Activated CD8-positive, alpha-beta T cell treated with anti-CD3 and anti-CD28 coated beads for 36 hours (primary cell): ENCODE measurements at places on chromosomes 2 and 18. TPM values are rescaled to one million over a fixed set of nuclear protein-coding genes. Genes with fewer than 3 reads are reported as not detected.

- no peak for DNase-seq
Measured at GRCh38 chr18:8235894-8236293, 373.3 kb upstream of the RAB12 start.

DNA sequence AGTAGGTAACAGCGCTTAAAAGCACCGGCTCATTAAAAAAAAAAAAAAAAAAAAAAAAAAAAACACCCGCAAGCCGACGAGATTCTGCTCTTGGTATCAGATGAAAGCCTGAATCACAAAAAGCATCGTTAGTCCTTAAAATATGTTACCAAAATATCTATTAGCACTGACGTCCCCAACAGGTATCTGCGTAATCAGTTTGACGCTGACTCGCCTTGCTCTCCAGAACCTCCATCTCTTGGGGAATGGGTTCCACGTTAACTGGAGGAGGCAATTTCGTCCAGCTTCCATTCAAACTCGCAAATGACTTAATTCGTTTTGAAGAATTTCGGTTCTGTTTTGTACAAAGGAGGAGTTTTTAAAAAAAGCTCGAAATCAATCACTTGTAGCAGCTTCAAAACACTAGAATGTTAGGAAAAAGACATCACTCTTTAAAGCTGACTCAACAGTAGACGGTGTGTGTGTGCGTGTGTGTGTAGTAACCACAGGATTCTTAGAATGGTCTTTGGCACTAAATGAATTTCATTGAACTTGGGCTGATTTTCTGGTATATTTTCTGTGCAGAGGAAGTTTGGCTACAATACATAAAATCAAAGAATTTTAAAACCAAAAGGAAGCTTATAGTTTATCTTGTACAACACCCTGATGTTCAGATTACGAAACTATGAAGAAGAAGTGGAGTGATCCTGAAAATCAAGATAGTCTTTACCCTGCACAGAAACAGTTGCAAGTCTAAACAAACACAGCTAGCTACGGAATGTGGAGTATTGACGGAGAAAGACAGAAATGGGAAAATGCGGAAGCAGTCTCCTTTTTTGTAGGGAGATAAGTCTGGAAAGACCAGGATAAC is 1.1 kb upstream of the PGAP1 start:
- DNase-seq, result peak; percentile 91

DNA sequence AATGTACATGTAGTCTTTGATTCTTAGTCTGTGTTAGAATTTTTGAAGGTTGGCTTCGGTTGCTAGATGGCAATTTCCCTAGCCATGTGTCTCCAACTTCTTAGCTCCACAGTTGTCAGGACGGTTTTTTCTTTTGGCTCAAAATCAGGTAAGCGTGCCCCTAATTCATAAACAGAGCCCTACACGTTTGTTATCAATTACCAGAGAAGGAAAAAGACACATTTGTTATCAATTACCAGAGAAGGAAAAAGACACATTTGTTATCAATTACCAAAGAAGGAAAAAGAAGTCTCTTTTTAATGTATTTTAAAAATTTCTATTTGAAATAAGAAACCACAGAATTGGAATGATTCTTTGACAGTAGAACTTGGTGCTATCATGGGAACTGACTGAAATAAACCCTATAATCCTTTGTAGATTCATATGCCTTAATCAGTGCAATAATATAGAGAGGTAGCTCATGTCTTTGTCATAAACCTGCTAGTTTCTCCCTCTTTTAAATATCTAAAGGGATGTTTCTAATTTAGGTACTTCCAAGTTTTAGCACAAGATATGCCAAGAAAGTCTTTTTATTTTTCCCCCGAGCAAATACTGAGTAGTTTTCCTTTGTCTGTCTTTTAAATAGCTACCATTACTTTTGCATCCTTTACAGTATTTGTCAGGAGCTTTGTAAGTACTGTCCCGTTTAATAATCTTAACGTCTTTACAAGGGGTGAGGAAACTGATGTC is 35.9 kb downstream of the CAMKMT start:
- no peak for DNase-seq

DNA sequence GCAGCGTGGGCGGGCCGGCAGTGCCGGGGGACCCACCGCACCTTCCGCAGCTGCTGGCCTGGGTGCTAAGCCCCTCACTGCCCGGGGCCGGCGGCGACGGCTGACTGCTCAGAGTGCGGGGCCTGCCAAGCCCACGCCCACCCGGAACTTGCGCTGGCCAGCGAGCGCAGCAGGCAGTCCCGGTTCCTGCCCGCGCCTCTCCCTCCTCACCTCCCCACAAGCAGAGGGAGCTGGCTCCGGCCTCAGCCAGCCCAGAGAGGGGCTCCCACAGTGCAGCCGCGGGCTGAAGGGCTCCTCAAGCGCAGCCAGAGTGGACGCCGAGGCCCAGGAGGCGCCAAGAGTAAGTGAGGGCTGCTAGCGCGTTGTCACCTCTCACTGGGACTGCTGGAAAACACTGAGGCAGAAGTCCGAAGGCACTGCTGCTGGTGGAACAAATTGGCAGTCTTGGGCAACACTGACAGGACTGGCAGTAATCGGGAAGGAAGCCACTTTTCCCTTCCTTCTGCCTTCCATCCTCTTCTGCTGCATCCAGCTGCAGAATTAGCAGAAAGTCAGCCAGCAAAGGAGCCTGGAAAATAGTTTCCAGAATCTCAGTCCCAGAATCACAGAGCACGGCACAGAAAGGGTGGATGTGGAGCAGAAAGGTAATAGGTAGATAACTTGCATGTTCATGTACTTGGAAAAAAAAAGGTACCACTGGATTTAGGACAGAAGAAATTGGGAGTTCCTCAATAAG is 179.4 kb upstream of the FN1 start:
- no peak for DNase-seq

DNA sequence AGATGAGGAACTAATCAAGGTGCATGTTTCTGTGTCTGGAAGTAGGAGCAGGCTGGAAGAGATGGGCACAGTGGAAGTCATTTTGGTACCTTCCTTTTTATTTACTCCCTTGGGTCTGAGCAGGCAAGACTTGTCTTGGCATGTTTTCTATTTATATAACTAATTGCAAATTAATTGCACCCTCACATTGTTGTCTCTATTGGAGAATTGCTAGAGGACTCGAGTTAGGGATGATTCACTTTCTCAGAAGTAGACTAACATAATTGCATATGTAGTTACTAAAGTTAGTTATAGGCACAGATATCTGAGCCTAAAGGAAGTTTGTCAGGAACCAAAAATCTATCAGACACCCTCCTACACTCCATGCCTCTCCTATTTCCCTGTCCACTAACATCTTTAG is 92.8 kb upstream of the NRP2 start:
- no peak for DNase-seq

DNA sequence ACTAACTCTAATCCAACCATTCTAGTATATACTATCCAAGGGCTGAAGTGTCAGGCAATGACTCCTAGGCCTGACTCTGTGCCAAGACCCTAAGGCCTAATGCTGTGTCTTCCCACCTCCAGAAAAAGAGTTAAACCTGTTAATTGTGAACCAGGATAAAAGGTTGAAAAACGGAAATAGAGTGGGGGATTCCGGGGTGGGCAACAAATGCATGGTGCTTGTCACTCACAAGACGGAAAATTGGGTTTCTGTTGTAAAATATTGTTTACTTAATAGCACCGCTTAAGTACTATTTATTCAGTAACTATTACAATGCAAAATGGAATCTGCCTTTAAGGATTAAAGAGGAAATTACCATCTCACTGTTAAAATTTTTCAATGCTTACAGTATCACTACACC is 3.2 kb downstream of the STK17B start:
- DNase-seq, result no peak

LDLRAD4 gene
- 38.5 TPM for total RNA-seq

MSH6 gene
- 151 TPM for total RNA-seq

- DNase-seq, result no peak
Measured at GRCh38 chr2:137607722-137608318, 356.5 kb upstream of the HNMT start.

SPATA3 gene
- total RNA-seq, result 0.59 TPM

- DNase-seq, result no peak
Measured at GRCh38 chr2:239886781-239887180, 138.4 kb downstream of the NDUFA10 start.

KRTCAP3 gene
- total RNA-seq, result 4.2 TPM

- DNase-seq, result no peak
Measured at GRCh38 chr18:58359218-58359617, 269.7 kb downstream of the ALPK2 start.

DNA sequence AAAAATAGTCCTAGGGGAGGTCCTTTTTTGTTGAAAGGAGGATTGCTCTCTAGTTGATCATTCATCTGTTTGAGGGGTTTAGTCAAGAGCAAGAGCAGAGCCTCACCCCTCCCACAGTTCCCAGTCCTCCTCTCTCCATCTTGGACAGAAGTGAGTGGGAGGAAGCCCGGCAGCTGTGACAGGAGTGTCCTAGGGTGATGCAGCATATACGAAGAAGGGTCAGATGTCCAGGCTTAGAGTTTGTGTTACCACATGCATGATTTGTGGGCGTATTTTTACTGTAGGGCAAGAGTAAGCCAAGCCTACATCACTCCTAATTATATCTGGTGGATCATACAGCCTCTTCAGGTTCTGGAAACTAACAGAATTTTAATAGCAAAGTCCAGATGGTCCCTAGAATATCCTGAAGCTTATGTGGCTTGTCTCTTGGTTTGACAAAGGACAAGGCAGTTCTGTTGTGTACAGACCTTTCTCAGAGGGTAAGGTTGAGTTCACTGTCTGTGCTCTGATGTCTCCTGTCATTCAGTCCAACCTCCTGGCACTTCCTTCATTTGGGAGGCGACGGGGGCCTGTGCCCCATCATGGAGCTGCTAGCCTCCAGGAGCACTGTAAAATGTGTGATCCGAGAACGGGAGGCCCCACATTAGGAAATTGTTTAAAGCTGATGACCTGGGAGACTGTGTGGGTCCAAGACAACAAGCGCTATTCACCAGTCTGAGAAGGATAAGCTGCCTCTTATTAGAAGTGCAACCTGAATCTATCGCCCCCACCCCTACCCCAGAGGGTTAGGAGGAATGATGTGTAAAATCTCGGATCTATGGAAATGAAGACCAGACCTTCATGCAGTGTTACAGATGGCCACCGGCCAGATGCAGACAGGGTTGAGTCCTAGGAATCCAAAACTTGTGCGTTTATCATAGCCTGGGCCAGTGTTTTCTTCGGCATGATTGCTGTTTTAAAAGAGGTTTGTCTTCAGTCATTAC is 6.9 kb downstream of the CEP68 start:
- no peak for DNase-seq

DNA sequence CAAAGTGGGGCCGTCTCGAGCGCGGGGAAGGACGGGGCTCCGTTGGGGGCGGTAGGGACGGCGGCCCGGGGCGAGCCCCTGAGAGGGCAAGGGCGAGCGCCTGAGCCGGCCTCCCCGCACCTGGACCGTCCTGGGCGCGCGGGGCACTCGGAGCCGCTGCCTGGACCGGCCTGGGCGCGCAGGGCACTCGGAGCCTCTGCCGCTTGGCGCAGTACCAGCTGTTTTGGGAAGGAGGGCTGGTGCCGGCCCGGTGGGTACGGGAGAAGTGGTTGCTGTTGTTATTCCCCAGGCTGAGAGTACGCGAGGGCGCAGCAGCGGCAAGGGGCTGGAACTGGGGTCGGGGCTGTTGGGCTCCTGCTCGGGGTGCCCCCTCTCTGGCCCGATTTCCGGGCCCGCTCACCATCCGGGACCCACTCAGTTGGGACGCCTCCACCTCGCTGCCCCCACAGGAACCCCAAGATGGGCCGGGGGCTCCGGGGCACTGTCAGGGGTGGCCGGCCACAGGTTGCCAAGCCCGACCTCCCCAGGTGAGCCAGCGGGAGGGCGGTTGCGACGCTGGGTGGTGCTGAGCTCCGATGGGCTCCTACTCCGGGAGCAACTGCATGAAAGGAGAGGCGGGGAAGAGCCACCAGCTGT is 579 bp downstream of the ARHGEF4 start:
- DNase-seq, result no peak

DNA sequence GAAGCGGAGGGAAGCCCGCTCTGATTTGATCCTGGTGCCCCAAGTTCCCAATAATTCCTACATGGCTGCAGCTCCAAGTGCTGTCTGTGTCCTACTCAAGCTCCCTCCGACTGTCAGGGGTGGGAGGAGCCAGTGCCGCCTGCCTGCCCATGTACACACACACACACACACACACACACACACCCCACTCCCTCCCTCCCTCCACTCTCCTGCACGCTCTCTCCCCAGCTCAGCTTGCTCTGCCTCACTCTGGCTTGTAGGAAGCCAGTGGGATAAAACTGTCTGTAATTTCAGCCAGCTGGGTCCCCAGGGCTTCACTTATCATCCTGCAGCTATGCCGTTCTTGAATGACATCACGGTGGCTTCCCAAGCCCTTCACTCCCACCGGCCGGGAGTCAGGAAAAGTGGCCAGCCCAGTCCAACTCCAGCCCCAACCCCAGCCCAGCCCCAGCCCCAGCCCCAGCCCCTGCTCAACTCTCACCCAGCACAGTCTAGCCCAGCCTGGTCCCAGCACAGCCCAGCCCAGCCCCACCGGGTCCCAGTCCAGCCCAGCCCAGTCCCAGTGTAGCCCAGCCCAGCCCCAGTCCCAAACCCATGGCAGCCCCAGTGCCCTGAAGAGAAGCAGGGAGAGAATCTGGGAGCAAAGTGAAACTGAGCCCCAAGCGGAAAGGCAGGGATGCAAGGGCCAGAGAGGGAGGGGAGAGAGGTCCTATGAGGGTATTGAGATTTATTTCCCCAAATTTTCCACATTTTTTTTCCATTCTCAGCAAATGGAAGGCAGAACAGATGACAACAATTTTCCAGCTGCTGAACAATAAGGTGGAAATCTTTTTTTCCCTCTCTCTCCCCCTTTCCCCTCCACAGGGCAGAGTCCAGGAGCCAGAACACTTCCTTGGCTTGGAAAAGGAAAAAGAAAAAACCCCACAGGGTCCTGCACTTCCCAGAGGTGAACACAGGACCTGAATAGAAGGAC is 144.0 kb downstream of the TNS1 start:
- no peak for DNase-seq

GRCh38 chr2:80111185-80111584 is 193.4 kb downstream of the LRRTM1 start:
- DNase-seq, result no peak

- no peak for DNase-seq
Measured at GRCh38 chr18:29161429-29161828, 984.5 kb upstream of the CDH2 start.

STPG4 gene
- not detected for total RNA-seq
